Activated naive CD4-positive, alpha-beta T cell (primary cell): ENCODE measurements at places on chromosomes 12 and 14.

GRCh38 chr14:55000381-55000780, 26.5 kb downstream of the WDHD1 start:
- no peak for DNase-seq

GRCh38 chr12:49279706-49280159, 14.9 kb downstream of the TUBA1C start:
- no peak for DNase-seq

GRCh38 chr12:59595565-59595882, 305 bp upstream of the SLC16A7 start:
- DNase-seq: no peak

- no peak for DNase-seq
These were observed 61.1 kb downstream of the NINJ2 start for GRCh38 chr12:601976-602699.

DNA sequence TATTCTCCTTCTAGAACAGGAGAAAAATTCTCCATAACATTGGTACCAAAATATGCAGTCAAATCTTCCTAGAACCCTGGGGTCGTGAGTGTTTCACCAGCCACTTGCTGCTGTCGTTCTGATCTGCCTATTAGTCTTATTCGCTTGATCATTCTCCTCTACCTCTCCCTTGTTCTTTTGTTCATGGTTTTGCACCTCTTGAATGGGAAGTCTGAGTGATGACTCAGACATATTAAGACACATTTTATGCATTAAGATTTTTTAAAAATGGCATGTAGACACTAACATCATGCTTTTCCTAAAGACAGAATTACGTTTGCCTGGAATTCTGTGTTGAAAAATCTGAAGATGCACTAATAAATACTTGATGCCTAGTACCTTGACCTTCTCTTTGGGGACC, 159.2 kb upstream of the LRIG3 start:
- no peak for DNase-seq
